Right lobe of liver (tissue), 6 donors: ENCODE measurements at places on chromosomes 3 and 15. TPM values are rescaled to one million over a fixed set of nuclear protein-coding genes. Genes with fewer than 3 reads are reported as not detected.

DNA sequence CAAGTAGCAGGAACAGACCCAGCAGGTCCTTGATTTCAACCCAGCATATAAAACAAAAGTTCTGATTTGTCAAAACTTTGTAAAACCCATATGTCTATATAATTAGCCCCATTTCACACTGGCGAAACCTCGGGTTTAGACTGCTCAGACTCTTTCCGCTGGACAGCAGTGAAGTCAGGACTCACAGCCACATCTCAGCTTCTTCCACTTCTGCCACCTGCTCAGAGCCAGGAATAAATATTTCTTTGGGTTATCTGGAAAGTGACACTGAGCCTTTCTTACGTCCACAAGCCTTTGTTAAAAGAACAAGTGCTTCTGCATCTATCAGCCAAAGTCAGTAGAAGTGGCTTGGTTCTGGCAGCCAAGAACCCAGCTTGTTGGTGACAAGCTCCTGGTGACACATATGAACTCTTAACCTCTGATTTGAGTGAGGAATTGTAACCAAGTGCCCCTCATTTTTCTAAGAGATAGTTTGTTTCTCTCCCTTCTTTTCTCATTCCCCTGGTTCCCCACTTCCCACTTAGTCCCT lies 118.1 kb upstream of the CHD2 start:
- no peak for DNase-seq
- no peaks in the 10 kb centered on the region for H3K4me1 ChIP-seq
- no peak overlapping the region for H3K4me3 ChIP-seq
- no peak overlapping the region for H3K27ac ChIP-seq
- H3K27me3 ChIP-seq = no peaks in the 10 kb centered on the region
- H3K36me3 ChIP-seq = no peaks in the 10 kb centered on the region

GRCh38 chr3:2714834-2715233 lies 395.3 kb downstream of the IL5RA start:
- H3K4me1 ChIP-seq = no peaks in the 10 kb centered on the region
- H3K27me3 ChIP-seq = no peaks in the 10 kb centered on the region
- no peak overlapping the region for H3K4me3 ChIP-seq
- no peak overlapping the region for H3K27ac ChIP-seq
- no peak for DNase-seq

GRCh38 chr15:57720867-57721266 lies 14.4 kb downstream of the POLR2M start:
- DNase-seq = no peak
- no peaks in the 10 kb centered on the region for H3K36me3 ChIP-seq
- no peaks in the 10 kb centered on the region for H3K4me1 ChIP-seq
- H3K4me3 ChIP-seq = no peak overlapping the region
- no peak overlapping the region for H3K27ac ChIP-seq

DNA sequence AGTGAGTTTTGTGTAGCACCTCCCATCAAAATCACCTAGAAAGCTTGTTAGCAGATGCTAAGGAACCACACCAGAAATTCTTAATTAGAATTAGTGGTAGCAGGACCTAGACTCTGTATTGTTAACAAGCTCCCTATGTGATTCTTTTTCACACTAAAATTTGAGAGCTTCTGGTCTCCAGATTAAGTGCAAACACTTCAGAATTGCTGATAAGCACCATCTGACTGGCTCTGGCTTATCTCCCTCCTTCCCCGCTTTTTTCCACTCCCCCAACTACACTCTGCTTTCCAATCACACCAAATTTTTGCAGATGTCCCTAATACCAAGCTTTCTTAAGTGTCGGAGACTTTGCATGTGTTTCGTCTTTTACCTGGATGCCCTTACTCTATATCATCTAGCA lies 410.1 kb upstream of the DPH6 start:
- no peak for DNase-seq
- no peaks in the 10 kb centered on the region for H3K27me3 ChIP-seq
- peaks cover 4% of the 10 kb centered on the region for H3K4me1 ChIP-seq
- no peak overlapping the region for H3K27ac ChIP-seq
- H3K4me3 ChIP-seq = no peak overlapping the region

GRCh38 chr3:123688241-123688747 lies 103.4 kb upstream of the HACD2 start:
- H3K27me3 ChIP-seq = no peaks in the 10 kb centered on the region
- no peak overlapping the region for H3K4me3 ChIP-seq
- DNase-seq = no peak
- peaks cover 63% of the 10 kb centered on the region for H3K36me3 ChIP-seq
- no peaks in the 10 kb centered on the region for H3K4me1 ChIP-seq

DNA sequence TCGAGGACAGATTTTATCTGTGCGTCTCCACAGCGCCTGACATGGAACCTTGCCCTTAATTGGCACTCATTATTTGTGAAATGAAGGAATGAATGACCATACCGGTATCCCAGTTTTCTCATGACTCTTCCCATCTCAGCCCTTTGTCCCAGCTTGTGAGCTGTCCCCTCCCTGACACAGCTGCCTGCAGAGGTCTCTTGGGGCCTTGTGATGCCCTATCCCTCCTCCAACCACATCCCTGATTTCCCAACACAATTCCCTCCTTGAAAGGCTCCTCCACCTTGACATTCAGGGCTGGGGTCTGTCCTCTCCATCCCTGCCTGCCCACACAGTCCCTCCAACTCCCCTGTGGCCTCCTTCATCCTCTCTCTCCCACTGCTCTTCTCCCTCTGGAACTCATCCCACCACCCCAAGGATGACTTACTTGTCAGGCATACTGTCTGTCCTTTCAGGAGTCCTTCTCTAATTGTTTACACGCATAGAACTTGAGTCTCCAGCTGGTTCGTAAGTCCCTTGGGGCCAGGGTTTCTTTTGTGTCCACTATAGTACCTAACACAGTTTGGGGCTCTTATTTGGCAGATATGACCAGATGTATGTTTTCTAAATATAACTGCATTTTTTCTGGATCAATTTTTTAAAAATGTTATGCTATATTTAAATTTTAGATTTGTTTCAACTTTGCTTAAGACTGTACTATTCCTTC lies 35.6 kb upstream of the FILIP1L start:
- H3K36me3 ChIP-seq = no peaks in the 10 kb centered on the region
- no peaks in the 10 kb centered on the region for H3K27me3 ChIP-seq
- no peak overlapping the region for H3K27ac ChIP-seq
- no peak for DNase-seq

Gene SLC35G2
- total RNA-seq = 0.66 TPM

Gene VIPR1
- total RNA-seq = 18.3 TPM

Gene ZCWPW2
- 0.18 TPM for total RNA-seq

Gene MTHFS
- 186 TPM for total RNA-seq
